ENCODE measurements at places on chromosomes 2 and 18.

GRCh38 chr18:30568333-30568732, 474.2 kb downstream of the DSC3 start:
- no peak for DNase-seq

GRCh38 chr2:99481527-99481926, 8.3 kb downstream of the REV1 start:
- no peak for DNase-seq

DNA sequence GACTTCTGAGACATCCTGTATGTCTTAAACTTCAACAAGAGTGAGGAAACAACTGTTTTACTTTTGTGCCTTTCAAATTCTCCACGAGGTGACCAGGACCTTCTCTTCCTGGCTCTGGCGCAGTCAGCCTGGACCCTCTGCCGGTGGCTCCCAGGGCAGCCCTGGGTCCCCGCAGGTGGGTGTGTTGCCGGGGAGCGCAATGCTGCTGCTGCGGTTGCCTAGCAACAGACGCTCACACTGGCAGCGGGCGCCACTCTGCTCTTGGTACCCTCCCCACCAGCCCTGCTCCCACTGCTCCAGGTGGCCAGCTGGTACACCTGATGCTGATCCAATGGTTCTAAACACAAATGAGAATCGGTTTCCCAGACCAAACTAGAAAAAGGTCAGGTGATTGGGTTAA, 58.7 kb downstream of the GNAL start:
- no peak for DNase-seq

DNA sequence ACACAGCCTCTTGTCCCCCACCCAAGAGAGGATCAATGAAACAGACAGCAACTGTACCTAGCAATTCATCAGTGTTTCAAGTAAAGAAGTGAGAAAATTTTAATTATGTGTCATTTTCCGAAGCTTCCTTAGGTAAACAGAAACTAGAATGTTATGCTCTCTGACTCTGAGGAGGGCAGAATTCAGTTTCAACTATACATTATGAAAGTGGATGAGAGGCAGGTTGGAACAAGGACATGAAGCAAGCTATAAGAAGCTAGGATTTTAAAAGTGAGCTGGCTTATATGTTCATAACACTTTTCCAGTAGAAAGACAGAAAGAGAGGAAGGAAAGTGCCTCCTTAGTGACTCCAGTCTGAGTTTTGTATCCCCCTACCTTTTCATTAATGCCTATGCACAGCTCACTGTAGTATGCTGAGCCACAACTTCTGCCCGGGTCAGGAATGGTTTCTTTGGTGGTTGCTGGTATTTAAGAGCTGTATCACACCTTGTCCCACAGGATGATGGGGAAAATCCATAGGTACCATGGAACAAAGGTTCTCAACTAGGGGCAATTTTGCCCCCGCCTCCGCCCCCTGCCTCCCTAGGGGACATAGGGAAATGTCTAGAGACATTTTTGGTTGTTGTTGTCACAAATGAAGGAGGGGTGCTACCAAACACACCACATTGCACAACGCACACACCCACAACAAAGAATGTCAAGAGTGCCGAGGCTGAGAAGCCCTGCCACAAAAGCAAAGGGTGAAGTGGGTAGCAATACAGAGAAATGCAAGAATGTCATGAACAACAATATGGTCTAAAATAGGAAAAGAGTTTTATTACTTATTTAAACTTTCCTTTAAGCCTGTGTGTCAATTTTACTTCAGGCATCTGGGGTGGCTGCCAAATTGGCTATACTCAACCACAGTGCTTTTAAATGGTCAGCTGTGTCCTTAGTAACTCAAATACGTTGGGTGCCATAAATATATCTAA, 161.0 kb upstream of the ZFP36L2 start:
- no peak for DNase-seq

All from NCI-H2081 treated with DMSO at 0.1 percent for 48 hours (cell line).